ENCODE measurements at places on chromosomes 2 and 18.

GRCh38 chr2:148167855-148168254, 147.0 kb downstream of the MBD5 start:
- no peak for DNase-seq

GRCh38 chr18:12406371-12407111, 1.2 kb upstream of the PRELID3A start:
- peak; percentile 12 for DNase-seq

DNA sequence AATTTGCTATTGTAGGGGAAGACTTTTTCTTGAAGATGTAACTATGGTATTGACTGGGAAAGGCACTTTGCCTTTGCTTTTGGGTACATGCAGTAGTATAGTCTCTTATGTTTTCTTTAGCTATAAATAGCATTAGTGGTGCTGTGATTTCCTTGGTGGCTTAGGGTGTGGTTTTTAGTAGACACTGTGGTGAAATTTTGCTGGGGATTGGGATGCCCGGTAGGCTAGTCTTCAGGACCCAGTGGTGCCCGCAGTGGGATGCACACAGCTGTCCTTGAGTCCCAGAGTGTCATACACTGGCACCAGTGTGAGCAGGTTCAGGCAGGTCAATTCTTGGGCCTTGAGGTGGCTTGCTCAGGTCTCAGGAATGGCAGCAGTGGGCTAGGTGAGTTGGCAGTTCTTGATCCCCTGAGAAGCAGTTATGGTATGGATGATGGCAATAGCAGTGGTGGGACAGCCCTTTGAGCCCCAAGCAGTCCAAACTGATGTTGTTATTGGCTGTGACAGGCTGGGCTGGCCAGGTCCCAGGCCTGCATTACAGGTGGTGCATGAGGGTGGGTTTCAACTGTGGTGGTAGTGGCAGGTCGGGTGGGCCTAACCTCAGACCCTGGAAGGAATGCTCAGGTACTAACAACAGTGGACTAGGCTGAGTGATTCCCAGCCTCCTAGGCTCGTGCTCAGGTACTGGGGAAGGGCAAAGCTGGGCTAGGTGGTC, 124.3 kb downstream of the XRCC5 start:
- no peak for DNase-seq

DNA sequence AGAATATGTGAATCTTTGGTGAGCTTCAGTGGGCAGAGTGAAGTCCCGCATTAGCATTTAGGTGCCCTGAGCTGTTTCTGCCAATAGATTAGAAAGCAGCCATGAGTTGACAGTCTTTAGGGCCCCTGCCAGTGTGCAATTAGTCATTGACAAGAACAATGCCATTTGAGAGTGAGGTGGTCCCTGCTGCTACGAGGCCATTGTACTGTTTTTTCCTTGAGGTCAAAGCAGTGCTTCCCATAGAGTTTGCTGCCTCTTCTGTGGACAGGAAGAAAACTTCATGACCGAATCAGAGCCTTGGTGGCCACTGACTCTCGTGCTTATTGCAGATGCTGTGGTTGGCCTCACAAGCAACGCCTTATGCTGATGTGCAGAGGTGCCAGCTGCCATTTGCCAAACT, 102.7 kb downstream of the SH3BP4 start:
- DNase-seq, result no peak

- no peak for DNase-seq
These were observed 46.3 kb upstream of the RAB12 start for GRCh38 chr18:8562919-8563318.

GRCh38 chr2:25044990-25045389, 3.1 kb downstream of the EFR3B start:
- DNase-seq, result no peak

DNA sequence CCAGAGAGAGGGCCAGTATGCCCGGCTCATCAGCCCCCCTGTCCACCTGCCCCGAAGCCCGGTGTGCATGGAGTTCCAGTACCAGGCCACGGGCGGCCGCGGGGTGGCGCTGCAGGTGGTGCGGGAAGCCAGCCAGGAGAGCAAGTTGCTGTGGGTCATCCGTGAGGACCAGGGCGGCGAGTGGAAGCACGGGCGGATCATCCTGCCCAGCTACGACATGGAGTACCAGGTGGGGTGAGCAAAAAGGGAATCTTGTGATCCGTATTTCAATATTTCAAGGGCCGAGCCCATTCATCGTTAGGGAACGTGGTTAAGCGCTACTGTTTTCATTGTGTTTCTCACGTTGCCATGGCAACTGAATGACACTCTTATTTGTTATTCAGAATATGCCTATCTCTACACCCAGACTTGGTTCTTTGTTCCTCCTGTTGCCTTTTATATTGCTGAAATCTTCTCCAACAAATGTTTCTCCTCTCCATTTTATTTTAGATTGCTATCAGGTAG, 81.5 kb downstream of the NRP2 start:
- peak; percentile 6 for DNase-seq

DNA sequence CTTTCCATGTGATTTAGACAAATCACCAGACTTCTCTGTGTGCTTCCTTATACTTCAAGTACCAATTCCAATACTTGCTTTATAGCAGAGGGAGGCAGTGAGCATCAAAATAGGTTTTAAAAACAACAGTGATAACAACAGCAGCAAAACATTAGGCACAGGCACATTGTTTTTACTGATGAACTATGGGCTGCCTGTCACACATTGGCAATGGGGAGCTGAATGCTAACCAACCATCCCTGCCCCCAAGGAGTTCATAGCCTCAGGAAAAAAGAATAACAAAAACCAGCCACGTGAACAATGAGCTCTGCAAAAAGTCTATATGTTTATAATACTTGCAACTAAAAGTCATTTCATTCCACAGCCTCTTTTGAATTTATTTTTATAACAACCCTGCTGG, 287.9 kb upstream of the TRIB2 start:
- no peak for DNase-seq

DNA sequence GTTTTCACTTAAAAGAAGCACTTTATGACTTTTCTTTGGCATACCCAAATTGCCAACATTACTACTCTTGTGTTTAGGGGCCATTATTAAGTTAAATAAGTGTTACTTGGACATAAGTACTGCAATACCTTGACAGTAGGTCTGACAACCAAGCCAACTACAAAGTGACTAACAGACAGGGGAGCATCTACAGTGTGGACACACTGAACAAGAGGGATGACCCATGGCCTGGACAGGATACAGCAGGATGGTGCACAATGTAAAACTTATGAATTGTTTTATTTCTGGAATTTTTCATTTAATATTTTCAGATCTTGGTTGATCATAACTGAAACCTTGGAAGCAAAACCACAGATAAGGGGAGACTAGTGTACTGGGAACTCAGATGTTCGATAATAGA, 4.0 kb upstream of the INPP1 start:
- no peak for DNase-seq

DNA sequence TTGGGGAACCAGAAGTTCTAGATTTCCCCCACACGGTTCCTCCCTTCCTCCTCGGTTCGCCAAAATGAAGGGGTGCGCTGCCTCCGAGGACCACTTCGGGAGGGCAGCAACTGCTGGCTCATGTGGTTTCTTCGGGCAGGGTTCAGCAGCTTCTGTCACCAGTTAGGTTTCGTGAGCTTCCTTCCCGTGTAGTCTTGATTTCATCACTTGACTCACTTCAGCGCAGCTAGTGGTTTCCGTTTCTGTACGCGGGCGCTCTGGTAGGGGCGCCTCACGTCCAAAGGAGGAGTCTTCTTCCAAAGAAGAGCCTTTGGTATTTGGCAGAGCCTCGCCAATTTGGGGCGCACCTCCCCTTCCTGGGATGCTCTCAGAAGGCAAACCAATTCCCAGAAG, 485 bp upstream of the GALNT3 start:
- peak; percentile 52 for DNase-seq

DNA sequence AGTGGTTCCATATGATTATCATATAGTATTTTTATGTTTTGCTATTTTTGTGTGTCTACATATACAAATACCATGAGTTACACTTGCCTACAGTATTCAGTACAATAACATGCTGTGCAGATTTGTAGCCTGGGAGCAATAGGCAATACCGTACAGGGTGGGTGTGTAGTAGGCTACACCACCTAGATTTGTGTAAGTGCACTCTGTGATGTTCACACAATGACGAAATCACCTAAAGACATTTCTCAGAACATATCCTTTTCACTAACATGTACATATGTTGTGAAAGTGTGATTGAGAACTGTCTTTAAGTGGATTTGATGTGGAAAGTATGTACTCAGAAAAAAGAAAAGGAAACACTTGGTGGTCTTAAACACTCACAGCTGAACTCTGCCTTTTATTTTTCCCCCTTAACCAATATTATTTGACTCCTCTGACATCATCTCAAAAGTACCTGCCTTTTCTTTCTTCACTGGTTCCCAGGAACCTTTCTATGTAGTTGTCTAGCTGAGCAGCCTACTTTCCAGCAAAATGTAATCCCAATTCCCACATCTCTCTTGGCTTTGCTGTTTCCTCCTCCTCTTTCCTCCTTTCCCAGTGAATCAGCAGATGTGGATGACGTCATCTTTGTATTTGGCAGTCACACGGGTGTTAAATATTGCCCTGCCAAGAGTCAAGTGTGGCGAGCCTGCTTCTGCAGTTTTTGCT, 47.7 kb downstream of the OSBPL6 start:
- no peak for DNase-seq

- DNase-seq, result no peak
These were observed 11.0 kb upstream of the PTPN2 start for GRCh38 chr18:12895014-12895413.

- DNase-seq, result no peak
These were observed 90.4 kb downstream of the SCN3A start for GRCh38 chr2:165113414-165113813.

DNA sequence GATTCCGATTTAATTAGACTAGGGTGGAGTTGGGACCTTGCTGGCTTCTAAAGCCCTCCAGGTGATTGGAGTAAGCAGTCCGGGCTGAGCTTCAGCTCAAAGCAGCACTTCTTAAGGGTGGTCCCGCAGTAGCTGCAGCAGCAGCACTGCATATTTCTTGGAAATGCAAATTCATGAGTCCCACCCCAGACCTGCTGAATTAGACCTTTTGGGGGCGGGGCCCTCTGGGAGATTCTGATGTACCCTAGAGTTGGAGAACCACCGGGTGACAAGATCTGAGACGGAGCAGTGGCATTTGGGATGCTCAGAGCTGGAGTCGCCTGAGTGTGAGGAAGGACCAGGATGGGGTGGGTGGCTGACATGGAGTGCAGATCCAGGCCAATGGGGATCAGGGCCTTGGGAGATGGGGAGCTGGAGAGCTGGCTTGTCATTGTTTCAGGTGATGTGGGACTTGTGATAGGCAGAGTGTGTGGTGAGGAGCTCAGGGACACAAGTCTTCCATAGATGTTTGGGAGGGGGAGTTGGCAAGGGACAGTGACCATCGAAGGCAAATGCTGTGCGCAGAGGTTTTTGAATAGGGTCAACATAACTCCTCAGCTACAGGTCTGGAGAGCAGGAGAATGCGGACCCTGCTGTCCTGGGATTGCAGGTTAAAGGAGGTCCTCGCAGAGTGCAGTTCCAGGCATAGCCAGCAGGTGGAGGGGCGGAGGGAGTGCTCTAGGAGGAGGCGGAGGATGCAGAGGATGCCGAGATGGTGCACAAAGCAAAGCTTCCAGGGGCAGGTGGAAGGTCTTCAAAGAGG, 130.9 kb upstream of the RAB12 start:
- peak; percentile 50 for DNase-seq

DNA sequence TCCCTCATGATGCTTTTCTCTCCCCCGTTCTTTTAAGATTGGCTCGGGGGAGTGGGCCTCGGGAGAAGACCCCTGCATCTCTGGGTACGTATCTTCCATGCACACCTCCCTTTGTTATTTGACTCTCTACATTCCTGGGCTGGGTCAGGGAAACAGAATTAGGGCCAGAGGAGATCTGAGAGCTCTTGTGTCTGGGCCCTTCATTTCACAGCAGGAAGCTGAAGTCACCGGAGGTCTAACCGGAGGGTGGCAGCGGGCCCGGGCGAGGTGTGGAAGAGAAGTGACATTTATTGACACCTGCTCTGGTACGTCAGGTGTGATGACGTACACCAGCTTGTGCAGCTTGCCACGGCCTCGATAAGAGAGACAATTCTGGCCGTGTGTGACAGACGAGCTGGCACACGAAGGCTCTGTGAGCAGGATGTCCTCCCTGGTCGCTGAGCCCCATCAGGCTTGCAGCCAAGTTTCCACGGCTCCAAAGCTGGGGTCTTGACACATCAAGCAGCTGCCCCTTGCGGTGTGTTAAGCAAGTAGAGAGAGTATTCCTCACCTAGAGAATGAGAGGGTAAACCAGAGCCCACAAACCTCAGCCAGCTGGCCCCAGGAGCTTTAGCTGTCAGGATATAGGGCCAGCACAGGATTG, 30.4 kb downstream of the TOGARAM2 start:
- DNase-seq, result peak; percentile 60

- no peak for DNase-seq
These were observed 292.1 kb downstream of the RDH14 start for GRCh38 chr2:18268400-18268799.
